Glomerular endothelial cell (primary cell): ENCODE measurements at places on chromosomes 7 and 10. TPM values are rescaled to one million over a fixed set of nuclear protein-coding genes. Genes with fewer than 3 reads are reported as not detected.

The SLC4A2 gene
- 114 and 175 TPM in 2 replicates for total RNA-seq

The NAT16 gene
- total RNA-seq = not detected in 2 replicates

The EMX2 gene
- total RNA-seq = 1.3 TPM in 1 of 2 replicates, not detected in the other

The POLR2J2 gene
- total RNA-seq = 1.8 and 6.1 TPM in 2 replicates

The TMEM120A gene
- total RNA-seq = 15.7 and 18.6 TPM in 2 replicates

The MBL2 gene
- not detected in 2 replicates for total RNA-seq

The SFTPA1 gene
- not detected in 2 replicates for total RNA-seq

The EBF3 gene
- total RNA-seq = 2.0 TPM in 1 of 2 replicates, not detected in the other

The LRRD1 gene
- total RNA-seq = 0.12 and 0.24 TPM in 2 replicates

The CCDC146 gene
- 1.2 and 5.7 TPM in 2 replicates for total RNA-seq

The KLF14 gene
- total RNA-seq = not detected in 2 replicates

The H2BK1 gene
- not detected in 2 replicates for total RNA-seq

The AGAP4 gene
- 7.7 and 11.1 TPM in 2 replicates for total RNA-seq

The UBE2H gene
- total RNA-seq = 120 and 134 TPM in 2 replicates

The OPN4 gene
- not detected in 2 replicates for total RNA-seq

The SLC13A1 gene
- total RNA-seq = not detected in 2 replicates

The FAM241B gene
- 1.6 and 1.8 TPM in 2 replicates for total RNA-seq

The ELN gene
- 0.35 and 1.8 TPM in 2 replicates for total RNA-seq

The GNAT3 gene
- total RNA-seq = not detected in 2 replicates

The RBM20 gene
- 0.29 and 0.68 TPM in 2 replicates for total RNA-seq

The PYROXD2 gene
- 2.8 and 5.7 TPM in 2 replicates for total RNA-seq

The IL2RA gene
- not detected in 2 replicates for total RNA-seq

The STEAP1B gene
- 10.5 and 16.4 TPM in 2 replicates for total RNA-seq

The AKR1B15 gene
- total RNA-seq = not detected in 2 replicates

The VPS37D gene
- total RNA-seq = 2.8 and 6.9 TPM in 2 replicates

The NOS3 gene
- total RNA-seq = 16.5 and 22.0 TPM in 2 replicates

The CDK1 gene
- 17.1 and 20.7 TPM in 2 replicates for total RNA-seq

The SORCS3 gene
- total RNA-seq = 0.06 and 0.15 TPM in 2 replicates

The AOAH gene
- total RNA-seq = 0.64 TPM in 1 of 2 replicates, not detected in the other

The MTURN gene
- 3.4 and 6.6 TPM in 2 replicates for total RNA-seq

The LRMDA gene
- total RNA-seq = 19.8 and 25.7 TPM in 2 replicates

The OR9A2 gene
- 0.18 TPM in 1 of 2 replicates, not detected in the other for total RNA-seq

The GDF10 gene
- total RNA-seq = not detected in 2 replicates

The MYO1G gene
- not detected in 2 replicates for total RNA-seq

The EVX1 gene
- not detected in 2 replicates for total RNA-seq

The LUC7L2 gene
- 33.1 and 51.2 TPM in 2 replicates for total RNA-seq

The ZNF438 gene
- 6.9 and 9.3 TPM in 2 replicates for total RNA-seq

The DMBT1 gene
- 0.12 TPM in 1 of 2 replicates, not detected in the other for total RNA-seq

The CCDC172 gene
- total RNA-seq = not detected in 2 replicates

The MICALL2 gene
- 37.4 and 64.9 TPM in 2 replicates for total RNA-seq

The JAKMIP3 gene
- 0.05 and 0.12 TPM in 2 replicates for total RNA-seq

The CPN1 gene
- not detected in 2 replicates for total RNA-seq

The FAM204A gene
- total RNA-seq = 34.5 and 48.8 TPM in 2 replicates

The ARHGEF35 gene
- 0.73 TPM in 1 of 2 replicates, not detected in the other for total RNA-seq

The MLXIPL gene
- total RNA-seq = not detected in 2 replicates

The EBLN1 gene
- not detected in 2 replicates for total RNA-seq

The CALML3 gene
- total RNA-seq = not detected in 2 replicates

The UCN3 gene
- not detected in 2 replicates for total RNA-seq

The GIMAP8 gene
- 16.7 and 26.0 TPM in 2 replicates for total RNA-seq

The PTPRN2 gene
- 10.0 and 13.0 TPM in 2 replicates for total RNA-seq

The MYOZ1 gene
- total RNA-seq = not detected in 2 replicates

The IFIT5 gene
- total RNA-seq = 14.3 and 22.5 TPM in 2 replicates

The LHFPL3 gene
- not detected in 2 replicates for total RNA-seq

The PRXL2A gene
- 197 and 204 TPM in 2 replicates for total RNA-seq

The RHOBTB1 gene
- 34.2 and 42.7 TPM in 2 replicates for total RNA-seq
